SK-N-SH treated with all-trans-retinoic acid at 6 μM for 48 hours (cell line): ENCODE measurements at places on chromosomes 1 and 21.

- no peak for ATAC-seq
Measured at GRCh38 chr21:34180826-34181359, 107.5 kb downstream of the MRPS6 start.

GRCh38 chr1:41051022-41051421, 29.5 kb upstream of the SLFNL1 start:
- ATAC-seq, result no peak

DNA sequence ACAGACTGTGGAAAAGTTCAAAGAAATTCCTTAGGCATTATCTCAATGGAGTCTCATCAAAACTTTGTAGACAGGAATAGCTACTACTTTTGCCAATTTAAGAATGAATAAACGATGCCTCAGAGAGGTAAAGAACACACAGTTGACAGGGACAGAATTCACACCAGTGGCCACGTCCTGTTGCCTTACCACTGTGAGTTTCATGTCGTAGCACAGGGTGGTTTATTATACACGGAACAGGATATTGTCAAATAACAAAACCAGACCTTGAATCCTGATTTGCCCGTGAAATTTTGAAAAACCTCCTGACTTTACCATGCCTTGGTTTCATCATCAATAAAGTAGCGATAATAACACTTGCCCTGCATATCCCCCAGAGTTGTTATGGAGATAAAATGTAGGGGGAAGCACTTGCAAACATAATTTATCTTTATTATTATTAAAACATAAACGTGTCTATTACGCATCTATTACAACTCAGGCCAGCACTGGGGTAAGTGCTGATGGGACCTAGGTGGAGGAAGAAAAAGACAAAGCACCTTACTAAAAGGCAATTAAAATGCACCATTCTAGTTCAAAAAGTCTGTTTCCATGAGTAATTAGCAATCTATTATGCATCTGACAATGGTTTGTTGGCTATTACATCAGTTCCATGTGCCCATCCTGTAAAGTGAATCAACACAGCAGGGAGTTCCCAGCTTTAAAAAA, 408.1 kb upstream of the RUNX1 start:
- ATAC-seq, result no peak

DNA sequence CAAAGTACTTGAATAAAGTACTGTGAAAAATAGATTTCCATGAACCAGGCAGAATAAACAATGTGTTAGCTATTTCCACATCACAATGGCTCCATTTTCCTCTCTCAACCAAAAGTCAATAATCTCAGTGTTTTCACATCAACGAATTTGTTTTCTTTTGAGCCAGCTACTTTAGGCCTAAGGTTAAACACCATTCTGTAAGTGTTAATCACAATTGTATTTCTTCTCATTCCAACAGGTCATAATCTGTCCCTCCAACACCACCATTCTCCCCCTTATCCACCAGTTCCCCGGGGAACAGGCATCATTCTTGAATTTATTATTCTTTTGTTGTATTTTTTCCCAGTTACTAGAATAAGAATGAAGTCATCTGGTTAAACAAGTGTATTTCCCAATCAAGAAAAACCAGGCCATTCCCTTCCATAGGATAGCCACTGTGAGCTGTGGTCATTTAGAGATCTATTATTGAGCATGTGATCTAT, 66.2 kb upstream of the PALMD start:
- no peak for ATAC-seq

GRCh38 chr21:45741691-45742090, 98.2 kb downstream of the PCBP3 start:
- ATAC-seq, result peak; percentile 56

- ATAC-seq, result peak; percentile 68
Measured at GRCh38 chr1:178612261-178612660, 99.4 kb downstream of the TEX35 start.

DNA sequence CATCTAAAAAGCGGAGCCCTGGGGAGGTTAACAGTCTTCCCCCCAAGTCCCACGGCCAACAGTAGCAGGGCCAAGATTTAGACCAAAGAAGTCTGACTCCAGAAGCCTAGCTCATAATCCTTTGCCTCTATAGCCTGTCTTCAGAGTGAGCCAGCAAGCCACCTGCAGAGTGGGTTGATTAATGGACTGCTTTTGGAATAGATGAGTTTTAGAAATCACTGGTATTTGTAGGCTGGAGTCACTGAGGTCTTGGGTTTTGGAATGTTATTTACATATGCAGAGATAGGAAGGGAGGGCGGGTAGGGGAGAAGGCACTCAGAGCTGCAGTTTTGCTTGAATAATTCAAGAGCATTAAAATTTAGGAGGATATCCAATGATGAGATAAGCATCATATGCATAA, 90.8 kb upstream of the L1TD1 start:
- no peak for ATAC-seq

GRCh38 chr1:154485106-154485505, 16.9 kb upstream of the TDRD10 start:
- no peak for ATAC-seq

- ATAC-seq, result no peak
Measured at GRCh38 chr1:9250411-9251381, 16.1 kb downstream of the H6PD start.

- no peak for ATAC-seq
Measured at GRCh38 chr1:177983482-177984135, 13.8 kb upstream of the SEC16B start.

GRCh38 chr21:25126564-25126963, 480.7 kb downstream of the MRPL39 start:
- ATAC-seq, result peak; percentile 87

DNA sequence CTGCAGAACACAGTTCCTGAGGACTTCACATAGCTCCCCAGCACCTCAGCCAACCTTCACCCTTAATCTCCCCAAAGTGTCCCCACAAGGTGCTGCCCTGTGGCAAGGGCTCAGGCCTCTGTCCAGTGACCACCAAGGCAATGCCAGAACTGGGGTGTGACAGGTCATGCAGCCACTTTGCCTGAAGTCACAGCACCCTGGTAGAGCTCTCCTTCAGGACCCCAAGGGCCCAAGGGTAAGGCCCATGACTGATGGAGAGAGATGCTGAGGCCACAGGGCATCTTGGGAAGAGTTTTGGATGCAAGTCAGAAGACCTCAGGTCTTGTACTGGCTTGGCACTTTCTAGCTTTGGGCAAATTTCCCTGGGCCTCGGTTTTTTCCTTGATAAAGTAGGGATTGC, 783 bp upstream of the FCMR start:
- ATAC-seq, result no peak

- peak; percentile 47; the same call in 2 of the 3 replicates for ATAC-seq
Measured at GRCh38 chr1:57854436-57854835, 430.6 kb upstream of the DAB1 start.

GRCh38 chr1:196546272-196547111, 61.7 kb downstream of the KCNT2 start:
- no peak for ATAC-seq

DNA sequence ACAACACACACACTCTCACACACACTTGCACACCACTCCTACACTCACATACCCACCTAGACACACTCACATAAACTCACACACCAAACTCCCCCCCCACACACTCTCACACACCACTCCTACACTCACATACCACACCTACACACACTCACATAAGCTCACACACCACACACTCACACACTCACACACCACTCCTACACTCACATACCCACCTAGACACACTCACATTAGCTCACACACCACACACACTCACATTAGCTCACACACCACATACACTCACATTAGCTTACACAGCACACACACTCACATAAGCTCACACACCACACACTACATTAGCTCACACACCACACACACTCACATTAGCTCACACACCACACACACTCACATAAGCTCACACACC, 33.1 kb downstream of the OPTC start:
- ATAC-seq, result no peak

DNA sequence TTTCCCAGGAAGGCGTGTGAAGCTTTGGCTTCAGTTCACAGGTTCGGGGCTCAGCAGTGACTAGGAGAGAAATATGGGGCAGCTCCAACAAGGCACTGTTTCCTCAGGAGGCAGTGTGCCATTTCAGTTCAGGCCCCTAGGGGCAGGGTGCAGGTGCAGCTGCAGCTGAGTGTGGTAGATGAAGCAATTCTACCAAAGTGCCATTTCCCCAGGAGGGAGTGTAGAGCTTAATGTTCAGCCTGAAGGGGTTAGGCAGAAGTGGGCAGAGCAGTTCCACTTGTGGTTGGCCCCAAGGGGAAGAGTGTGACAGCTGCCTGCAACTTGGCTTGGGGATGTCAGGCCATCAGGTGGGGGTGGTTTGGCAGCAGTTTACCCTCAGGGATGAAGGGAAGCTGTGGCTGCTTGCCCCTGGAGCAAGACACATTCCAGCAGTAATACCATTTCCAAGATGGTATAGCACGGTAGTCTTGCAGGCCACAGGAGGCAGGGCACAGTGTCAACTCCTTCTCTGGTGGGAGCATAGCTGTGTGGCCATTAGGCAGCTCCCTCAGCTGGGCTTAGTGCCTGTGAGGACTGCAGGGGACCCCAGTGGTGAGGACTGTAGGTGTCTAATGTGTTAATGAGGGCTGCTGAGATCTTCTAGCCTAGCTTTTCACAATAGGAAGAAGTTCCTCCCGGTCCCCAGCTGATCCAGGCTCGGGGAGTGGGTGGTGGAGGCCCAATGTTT, 34.7 kb downstream of the RGSL1 start:
- no peak; the same call in 2 of the 3 replicates for ATAC-seq

DNA sequence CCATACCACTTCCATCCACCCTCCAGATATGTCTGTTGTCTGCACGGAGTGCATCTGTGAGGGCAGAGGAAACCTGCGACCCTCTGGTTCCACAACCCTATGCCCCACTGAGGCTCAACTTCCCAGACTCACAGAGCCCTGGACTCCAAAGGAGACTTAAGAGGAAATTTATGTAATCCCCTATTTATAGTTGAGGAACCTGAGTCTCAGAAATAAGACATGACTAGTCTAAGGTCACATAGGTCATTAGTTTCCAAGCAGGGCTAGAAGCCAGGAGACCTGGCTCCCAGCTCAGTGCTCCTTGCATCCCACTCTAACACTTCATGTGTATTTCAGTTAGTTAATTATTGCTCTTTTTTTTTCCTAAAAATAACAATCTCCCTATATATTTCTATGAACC, 15.7 kb upstream of the LEMD1 start:
- no peak for ATAC-seq

DNA sequence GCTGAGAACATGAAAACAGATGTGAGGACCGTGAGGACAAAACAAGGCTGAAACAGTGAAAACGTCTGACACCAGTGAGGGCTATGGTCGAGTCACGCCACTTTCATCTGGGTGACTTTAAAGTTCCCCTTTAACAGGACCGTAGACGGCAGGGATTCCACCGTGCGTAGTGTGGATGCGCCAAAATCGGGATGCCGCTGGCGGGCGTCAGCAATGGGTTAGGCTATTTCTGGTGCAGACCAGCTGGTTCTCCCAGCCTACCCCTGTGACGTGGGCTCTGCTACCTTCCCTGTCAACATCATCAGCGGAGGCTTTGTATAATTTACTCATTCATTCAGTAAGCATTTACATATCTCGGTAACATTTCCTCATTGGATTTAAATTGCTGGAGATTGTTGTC, 246.6 kb upstream of the AJAP1 start:
- no peak for ATAC-seq

DNA sequence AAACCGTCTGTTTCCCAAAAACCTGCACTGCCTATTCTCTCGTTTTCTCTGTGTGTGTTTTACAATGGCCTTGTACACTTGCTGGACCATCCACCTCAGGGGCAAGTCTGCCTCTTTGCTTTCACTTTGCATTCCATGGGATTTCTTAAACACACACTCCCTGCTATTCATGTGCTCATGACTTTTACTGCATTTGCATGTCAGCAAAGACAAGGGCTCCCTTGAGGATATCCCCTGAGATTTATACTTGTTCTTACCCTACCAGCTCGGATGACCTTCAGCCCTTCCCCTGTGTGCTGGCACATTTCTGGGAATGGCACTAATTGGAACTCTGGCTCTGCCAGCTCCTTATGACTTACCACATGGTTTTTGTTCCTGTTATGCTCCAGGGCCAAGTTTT, 386.9 kb downstream of the AMY1C start:
- ATAC-seq, result no peak

DNA sequence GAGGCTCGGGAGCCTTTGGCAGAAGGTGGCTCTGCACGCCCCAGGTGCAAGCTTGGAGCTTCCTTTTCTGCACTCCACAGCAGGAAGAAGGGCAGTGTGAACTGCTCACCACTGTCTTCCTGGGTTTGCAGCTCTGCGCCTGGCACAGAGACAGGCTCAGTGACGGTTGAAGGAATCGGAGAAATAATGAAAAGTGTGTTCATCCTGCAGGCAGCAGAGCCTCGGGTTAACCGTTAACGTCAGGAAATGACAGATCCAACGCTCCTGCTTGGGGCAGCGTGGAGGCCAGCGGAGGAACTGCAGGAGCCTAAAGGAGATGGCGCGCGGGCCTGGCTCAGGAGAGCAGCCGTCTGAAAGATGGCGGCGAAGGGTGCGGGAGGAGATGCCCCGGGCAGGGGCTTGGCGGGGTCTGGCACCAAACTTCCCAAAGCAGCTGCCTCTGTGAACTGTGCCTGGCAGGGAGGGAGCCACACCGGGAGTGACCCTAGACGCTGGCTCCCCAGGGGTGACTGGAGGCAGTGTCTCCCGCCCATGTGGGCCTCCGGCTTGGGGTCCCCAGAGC, 10.9 kb upstream of the SAMD11 start:
- no peak for ATAC-seq

DNA sequence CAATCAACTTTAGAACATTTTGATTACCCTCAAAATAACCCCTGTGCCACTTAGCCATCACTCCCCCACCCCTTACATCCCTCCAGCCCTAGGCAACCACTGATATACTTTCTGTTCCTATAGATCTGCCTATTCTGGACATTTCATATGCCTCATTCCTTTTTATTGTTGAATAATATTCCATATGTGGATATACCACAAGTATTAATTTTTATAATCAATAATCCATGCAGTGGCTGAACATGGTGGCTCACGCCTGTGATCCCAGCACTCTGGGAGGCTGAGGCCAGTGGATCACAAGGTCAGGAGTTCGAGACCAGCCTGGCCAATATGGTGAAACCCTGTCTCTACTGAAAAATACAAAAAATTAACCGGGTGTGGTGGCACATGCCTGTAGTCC, 20.1 kb upstream of the MED18 start:
- no peak for ATAC-seq

GRCh38 chr1:41381692-41382479, 20.7 kb downstream of the FOXO6 start:
- peak; percentile 50 for ATAC-seq

DNA sequence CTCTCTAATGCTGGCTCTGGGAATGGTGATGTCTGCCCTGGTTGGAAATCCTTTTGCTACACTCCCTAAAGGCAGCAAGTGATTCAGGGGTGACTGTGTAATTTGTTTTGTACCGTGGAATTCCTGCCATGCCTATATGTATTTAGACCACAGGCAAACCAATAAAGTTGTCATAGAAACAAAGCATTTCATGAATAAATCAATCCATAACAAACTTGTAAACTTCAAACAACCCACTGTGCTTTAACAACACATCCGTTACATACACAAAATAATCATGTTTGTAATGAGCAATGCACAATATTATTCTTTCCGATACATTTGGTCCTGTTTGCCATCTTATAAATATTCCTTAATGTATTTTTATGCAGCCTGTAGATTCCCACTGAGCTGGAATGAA, 330.3 kb upstream of the SNX7 start:
- ATAC-seq, result peak; percentile 72

GRCh38 chr1:36597514-36597913, 114.8 kb upstream of the CSF3R start:
- no peak for ATAC-seq
